ENCODE measurements at places on chromosomes 5 and 9.

DNA sequence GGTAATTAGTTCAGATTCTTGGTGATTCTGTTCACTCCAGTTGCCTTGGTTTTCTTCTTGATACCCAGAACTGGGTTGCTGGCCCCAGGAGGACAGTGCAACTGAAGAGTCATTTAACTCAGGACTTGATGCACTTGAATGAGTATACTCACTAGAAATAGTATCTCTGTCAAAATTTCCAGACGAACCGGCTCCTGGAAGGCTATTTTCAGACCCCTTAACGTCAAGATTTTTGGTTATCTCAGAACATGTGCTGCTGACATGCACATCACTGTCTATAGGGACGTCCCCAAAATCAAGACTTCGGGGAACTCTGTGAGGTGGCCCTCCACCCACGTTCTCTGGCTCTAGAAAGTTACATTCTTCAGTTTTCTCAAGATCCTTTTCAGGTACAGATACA is 56.7 kb upstream of the PCA3 start:
- DNase-seq = no peak

- DNase-seq = no peak
Measured at GRCh38 chr5:147143215-147143614, 91.6 kb upstream of the STK32A start.

- no peak for DNase-seq
Measured at GRCh38 chr5:622359-622758, 10.2 kb downstream of the CEP72 start.

GRCh38 chr9:122115176-122116035 is 22.3 kb upstream of the TTLL11 start:
- no peak for DNase-seq

DNA sequence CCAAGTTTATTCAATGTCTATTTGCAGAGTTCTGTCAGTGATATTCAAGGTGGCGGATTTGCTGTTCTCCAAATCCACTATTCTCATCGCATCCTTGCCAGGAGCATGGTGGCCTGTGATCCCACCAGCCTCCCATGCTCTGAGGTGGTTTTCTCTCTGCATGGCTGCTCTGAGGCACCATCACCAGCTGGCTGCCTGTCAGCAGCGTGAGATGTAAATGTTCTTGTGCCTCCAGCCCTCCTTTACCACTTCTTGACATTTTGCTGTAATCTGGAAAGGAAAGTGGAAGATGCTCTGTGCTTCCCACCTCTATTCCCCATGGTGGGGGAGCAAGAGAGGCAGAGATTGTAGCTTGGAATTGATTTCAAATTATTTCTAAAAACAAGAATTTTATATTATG is 293.6 kb upstream of the SLC24A2 start:
- DNase-seq = no peak

- DNase-seq = peak; percentile 5
Measured at GRCh38 chr5:151296974-151297373, 6.6 kb downstream of the SLC36A3 start.

DNA sequence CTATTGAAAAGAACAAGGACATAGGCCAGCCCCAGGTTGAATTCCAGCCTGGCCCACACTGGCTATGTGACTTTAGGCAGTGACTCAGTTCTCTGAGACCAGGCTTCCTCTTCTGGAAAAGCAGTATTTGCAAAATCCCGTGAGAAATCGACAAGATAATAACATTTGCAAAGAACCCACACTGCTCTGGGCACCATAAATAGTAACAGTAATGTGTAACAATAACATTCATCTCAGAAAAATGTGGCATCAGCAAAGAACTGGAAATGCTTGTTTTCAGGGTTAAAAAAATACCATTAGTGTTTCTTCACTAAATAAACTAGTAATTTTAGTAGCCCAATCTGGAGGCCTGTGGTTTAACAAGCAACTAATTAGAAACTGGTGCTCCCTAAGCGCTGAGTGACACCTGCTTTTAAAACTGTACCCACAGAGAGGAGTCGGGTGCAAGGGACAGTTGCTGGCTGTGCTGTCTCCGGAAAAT is 148.4 kb downstream of the TTLL11 start:
- peak; percentile 19 for DNase-seq

DNA sequence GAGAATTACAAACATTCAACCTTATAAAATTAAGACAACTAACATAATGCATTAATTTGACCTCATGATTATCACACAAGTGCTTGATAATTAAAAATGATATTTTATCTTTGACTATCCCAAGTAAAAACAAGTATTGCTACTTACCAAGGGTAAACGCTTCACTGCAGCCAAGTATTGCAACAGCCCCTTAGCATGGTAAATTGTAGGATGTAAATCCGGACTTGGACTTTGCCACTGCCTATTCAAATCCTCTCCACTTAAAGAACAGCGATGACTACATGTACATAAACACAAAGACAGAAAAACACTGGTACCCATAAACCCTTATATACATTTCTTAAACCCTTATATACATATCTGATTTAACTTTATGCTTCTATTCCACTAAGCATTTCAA is 155.1 kb downstream of the AGTPBP1 start:
- no peak for DNase-seq

DNA sequence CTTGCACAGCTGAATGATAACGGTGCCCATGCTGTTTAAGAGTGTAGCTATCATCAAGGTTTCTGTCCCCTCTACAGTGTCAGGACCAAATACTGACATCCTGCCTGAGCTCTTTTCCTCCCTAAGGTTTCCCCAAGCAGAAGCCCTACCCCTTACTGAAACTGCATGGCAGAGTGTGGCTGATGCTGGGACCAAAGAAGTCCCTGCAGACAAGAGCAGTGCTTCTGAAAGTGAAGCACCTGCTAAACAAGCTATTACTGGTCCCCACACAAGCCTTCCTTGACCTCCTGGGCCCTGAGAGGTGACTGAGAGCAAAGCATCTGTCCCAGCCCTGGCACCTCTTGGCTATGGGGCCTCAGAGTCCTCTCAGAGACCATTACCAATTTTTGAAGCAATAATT is 56.1 kb downstream of the CFAP90 start:
- no peak for DNase-seq

DNA sequence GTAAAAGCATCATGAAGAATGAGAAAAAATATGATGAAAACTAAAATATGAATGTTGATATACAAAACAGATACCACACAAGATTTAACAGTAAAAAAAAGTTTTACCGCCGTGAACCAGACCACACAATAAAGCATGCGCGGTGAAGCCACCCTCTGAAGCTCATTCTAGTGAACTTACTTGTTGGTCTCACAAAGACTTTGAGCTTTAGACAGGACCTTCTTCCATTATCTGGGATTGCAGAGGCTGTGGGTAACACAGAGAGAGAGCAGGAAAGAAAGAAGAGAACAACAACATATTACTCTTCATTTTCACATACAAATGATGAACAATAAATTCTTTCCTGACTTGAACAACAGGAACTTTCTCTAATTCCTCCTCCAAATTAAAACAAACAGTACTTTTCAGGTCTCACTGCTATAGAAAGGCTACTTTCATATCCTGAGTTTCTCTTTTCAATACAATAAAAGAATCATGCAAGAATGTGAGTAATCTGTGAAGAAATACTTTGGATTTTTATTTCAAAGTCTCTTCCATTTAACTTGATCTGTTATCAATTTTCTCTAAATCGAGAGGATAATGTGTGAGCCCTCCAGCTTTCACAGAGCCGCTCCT is 283.1 kb downstream of the EFNA5 start:
- DNase-seq = peak; percentile 61
